ENCODE measurements at places on chromosomes 12 and 14. TPM values are rescaled to one million over a fixed set of nuclear protein-coding genes. Genes with fewer than 3 reads are reported as not detected.

Gene SERPINA12
- polyA plus RNA-seq: not detected

Gene ADAM21
- polyA plus RNA-seq: 0.32 TPM

Gene P2RX2
- polyA plus RNA-seq: not detected

Gene CBLN3
- 2.4 TPM for polyA plus RNA-seq

Gene ERBB3
- polyA plus RNA-seq: 187 TPM

Gene KRT77
- polyA plus RNA-seq: not detected

Gene ABHD12B
- 1.1 TPM for polyA plus RNA-seq

Gene KSR2
- not detected for polyA plus RNA-seq

Gene GCN1
- polyA plus RNA-seq: 37.9 TPM

Gene NR1H4
- not detected for polyA plus RNA-seq

Gene KLHL33
- 1.1 TPM for polyA plus RNA-seq

Gene PLEKHD1
- 0.68 TPM for polyA plus RNA-seq

Gene C1S
- polyA plus RNA-seq: 66.4 TPM

Gene TIGAR
- 5.2 TPM for polyA plus RNA-seq

Gene A2M
- 231 TPM for polyA plus RNA-seq

Gene LRRC10
- polyA plus RNA-seq: 0.05 TPM

Gene KRT2
- polyA plus RNA-seq: not detected

Gene REP15
- 0.90 TPM for polyA plus RNA-seq

Gene ZNF891
- 2.2 TPM for polyA plus RNA-seq

Gene C3AR1
- polyA plus RNA-seq: 3.3 TPM

Gene IFNG-AS1
- polyA plus RNA-seq: 0.15 TPM

Gene RNFT2
- polyA plus RNA-seq: 1.0 TPM

Gene AVPR1A
- 5.6 TPM for polyA plus RNA-seq

Gene WSCD2
- 1.9 TPM for polyA plus RNA-seq

Gene ANKRD33
- 0.10 TPM for polyA plus RNA-seq

Gene KLRC1
- polyA plus RNA-seq: 0.37 TPM

Gene YY1
- polyA plus RNA-seq: 66.4 TPM

Gene LRRK2
- 4.5 TPM for polyA plus RNA-seq

Gene POTEG
- polyA plus RNA-seq: not detected

Gene SPX
- 29.0 TPM for polyA plus RNA-seq

Gene OR4Q3
- not detected for polyA plus RNA-seq

Gene NPFF
- polyA plus RNA-seq: not detected

Gene DBX2
- 0.16 TPM for polyA plus RNA-seq

Gene C12orf60
- polyA plus RNA-seq: 1.1 TPM

Gene OASL
- polyA plus RNA-seq: not detected

Gene SOS2
- 37.1 TPM for polyA plus RNA-seq

Gene METAP2
- 123 TPM for polyA plus RNA-seq

Gene TSHR
- polyA plus RNA-seq: 0.65 TPM

Gene FAM181A
- polyA plus RNA-seq: not detected

Gene LALBA
- not detected for polyA plus RNA-seq

Gene ANKS1B
- polyA plus RNA-seq: 2.3 TPM

Gene RASSF9
- polyA plus RNA-seq: 2.5 TPM

Gene RND1
- polyA plus RNA-seq: 0.38 TPM

Gene GLS2
- polyA plus RNA-seq: 0.85 TPM

Gene TAS2R42
- not detected for polyA plus RNA-seq

Gene HCAR1
- 0.10 TPM for polyA plus RNA-seq

Gene DICER1
- polyA plus RNA-seq: 43.3 TPM

Gene B3GNT4
- polyA plus RNA-seq: 0.30 TPM

Gene IGF1
- polyA plus RNA-seq: 33.4 TPM

Gene VRTN
- 0.05 TPM for polyA plus RNA-seq

Gene RASSF8
- polyA plus RNA-seq: 24.9 TPM

Gene JDP2
- 45.3 TPM for polyA plus RNA-seq

Gene GPR135
- polyA plus RNA-seq: 3.2 TPM

Gene PHETA1
- 8.1 TPM for polyA plus RNA-seq

Gene CSAD
- polyA plus RNA-seq: 54.5 TPM

Gene PLBD2
- polyA plus RNA-seq: 12.6 TPM

Measured in forelimb muscle (tissue), 1 donor.